ENCODE measurements at places on chromosomes 3 and 15.

GRCh38 chr3:21779909-21780308 is 28.9 kb upstream of the ZNF385D start:
- no peak for DNase-seq

- no peak for DNase-seq
These were observed 56.5 kb upstream of the GATA2 start for GRCh38 chr3:128549283-128550112.

DNA sequence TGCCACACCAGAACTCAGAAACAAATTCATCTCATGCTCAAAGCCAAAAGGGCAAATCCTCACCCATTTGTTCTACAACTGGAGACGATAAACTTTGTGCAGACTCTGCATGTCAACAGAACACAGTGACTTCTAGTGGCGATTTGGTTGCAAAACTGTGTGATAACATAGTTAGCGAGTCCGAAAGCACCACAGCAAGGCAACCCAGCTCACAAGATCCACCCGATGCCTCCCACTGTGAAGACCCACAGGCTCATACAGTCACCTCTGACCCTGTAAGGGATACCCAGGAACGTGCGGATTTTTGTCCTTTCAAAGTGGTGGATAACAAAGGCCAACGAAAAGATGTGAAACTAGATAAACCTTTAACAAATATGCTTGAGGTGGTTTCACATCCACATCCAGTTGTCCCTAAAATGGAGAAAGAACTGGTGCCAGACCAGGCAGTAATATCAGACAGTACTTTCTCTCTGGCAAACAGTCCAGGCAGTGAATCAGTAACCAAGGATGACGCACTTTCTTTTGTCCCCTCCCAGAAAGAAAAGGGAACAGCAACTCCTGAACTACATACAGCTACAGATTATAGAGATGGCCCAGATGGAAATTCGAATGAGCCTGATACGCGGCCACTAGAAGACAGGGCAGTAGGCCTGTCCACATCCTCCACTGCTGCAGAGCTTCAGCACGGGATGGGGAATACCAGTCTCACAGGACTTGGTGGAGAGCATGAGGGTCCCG is 199.7 kb downstream of the AKAP13 start:
- DNase-seq, result peak; percentile 51

- peak; percentile 19 for DNase-seq
These were observed 932 bp downstream of the GSK3B start for GRCh38 chr3:120093119-120093910.

DNA sequence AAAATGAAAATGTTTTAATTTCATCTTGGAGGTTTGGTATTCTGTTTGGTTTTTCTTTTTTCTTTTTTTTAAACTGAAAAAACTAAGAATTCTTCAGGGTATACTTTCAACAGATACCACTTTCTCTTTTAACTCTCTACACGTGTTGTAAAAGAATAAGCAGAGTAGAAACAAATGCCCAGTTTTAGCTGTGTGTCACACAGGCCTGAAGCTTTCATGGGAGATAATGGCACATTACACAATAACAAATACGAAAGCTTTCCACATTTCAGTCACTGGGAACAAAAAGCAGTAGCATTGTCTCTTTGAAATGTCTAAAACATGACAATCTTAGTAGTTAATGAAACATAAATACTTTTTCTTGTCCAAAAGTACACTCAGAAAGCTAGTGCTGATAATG is 818.5 kb downstream of the TBL1XR1 start:
- DNase-seq, result no peak

DNA sequence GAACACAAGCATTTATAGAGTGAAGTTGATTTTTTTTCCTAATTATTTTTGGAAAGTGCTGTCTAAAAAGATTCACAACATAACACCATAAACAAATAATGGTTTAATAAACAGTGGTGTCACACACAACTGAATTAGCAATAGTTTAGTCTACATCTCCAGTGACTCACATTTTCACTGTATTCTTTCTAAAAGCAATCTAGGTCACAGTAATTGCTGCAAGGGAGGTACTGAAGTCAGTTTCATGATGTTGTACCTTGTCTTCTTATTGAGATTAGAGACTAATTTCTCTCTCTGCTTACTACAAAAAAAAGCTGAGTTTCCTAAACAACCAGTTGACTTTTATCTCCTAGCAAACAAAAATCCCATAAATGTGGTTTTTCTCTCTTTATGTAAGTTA is 29.6 kb downstream of the PLSCR4 start:
- DNase-seq, result no peak

DNA sequence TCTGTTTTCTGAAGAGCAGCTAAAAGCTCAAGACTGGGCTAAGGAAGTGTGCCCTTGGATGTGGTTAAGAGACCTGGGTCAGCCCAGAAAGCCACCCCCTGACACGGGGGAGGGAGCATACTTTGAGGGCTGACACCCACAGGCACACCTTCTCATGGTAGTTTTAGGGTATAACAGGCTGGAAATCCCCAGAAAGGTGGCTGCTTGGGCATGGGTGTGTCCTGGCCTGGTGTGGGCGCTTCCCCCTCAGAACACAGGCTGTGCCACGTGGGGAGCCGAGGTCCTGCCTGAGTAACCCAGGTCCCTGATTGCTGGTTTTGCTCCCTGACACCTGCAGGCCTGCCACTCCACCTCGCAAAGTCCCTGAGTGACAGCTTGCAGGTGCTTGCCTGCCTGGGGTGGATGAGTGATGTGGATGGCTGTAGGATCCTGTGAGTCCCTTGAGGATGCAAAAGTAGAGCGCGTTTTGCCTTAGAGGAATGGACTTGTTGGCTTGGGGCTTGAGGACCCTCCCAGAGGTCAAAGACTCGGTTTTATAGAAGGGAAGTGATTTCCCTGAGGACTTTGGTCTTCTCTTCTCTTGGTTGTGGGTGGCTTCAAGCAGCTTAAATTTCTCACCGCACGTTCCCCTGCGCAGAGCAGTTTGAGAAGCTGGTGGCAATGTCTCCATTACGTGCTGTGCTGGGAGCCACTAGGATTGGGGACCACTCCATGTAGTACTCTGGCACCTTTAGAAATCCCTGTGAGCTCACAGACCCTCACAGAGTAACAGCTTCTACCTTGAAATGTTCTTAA is 94.4 kb downstream of the DNASE1L3 start:
- DNase-seq, result peak; percentile 87

GRCh38 chr15:96549136-96549535 is 218.6 kb downstream of the NR2F2 start:
- DNase-seq, result no peak

DNA sequence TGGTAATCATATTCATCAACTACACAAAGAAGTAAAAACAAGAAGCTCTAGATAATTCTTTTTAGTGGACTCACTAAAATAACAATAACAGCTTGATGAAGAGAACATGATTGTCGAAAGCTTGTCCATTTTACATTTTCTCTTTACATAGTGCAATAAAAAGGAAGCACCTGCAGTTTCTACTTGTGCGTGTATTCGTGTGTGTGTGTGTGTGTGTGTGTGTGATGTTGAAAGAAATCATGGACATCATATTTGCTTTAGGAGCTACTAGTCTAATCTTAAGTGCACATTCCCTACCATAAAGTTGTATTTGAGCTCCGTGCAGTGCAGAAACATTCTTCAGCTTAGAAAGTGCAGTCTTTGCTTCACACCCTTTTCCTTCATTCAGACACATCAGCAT is 288.8 kb downstream of the ZBTB20 start:
- DNase-seq, result no peak
